Activated CD4-positive, alpha-beta T cell treated with anti-CD3 and anti-CD28 coated beads, Interleukin-2, amount 50 U/mL, for 4 hours (primary cell): ENCODE measurements at places on chromosomes 11 and 22.

DNA sequence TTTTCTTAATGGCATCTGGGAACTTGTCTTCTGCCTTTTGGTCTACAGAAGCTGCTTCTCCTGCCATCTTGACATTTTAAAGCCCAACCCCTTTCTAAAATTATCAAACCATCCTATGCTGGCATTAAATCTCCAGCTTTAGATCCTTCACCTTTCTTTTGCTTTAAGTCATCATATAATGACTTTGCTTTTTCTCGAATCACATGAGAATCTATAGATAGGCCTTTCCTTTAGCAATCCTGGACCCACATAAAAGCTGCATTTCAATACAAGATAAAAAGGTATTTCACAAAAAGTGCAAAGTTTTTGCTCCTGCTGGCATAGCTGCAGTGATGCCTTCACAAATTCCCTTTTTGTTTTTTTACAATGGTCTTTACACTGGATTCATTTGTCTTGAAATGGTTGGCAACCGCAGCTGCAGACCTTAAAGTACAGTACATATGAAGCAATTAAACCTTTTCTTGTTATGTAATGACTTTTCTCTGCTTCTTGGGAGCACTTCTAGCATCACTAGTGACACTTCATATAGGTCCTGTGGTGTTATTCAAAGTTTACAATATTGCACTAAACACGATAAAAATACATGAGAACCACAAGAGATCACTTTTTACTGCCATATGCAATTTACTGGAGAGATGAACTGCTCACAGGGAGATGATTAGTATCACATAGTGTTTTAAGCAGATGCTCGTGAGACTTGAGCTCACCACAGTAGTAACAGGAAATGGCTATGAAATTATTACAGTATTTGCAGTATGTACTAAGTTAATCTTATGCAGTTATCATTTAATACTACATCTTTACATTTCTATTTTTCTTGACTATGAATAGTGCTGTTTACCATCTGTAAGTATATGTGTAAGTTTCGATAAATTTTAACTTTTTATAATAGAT lies 41.6 kb downstream of the ACER3 start:
- no peak for DNase-seq

DNA sequence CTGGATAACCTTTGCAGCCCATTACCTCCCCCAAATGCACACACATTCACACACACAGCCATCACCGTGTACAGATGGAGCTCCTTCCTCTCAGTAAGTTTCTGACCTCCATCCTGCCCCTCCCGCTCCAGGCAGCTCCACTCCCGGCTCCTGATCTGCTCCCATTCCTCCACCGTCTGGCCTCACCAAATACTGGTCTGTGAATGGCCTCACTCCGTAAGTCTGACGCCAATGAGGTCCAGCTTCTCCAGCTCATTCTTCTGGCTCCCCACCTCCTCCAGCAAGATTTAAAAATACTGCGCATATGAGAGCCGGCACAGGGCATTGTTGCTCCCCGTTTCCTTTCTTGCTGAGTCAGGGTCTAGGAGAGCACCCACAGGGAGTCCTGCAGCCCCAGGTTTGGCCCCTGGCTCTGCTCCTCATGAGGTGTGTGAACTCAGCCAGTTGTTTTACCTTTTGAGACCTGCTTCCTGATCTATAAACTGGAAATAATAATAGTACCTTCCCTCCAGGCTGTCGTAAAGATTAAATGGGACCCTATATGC lies 14.0 kb upstream of the TUB start:
- no peak for DNase-seq

GRCh38 chr11:33307984-33308383 lies 50.8 kb downstream of the HIPK3 start:
- no peak for DNase-seq

GRCh38 chr11:10327254-10327653 lies 22.4 kb downstream of the ADM start:
- DNase-seq = no peak

DNA sequence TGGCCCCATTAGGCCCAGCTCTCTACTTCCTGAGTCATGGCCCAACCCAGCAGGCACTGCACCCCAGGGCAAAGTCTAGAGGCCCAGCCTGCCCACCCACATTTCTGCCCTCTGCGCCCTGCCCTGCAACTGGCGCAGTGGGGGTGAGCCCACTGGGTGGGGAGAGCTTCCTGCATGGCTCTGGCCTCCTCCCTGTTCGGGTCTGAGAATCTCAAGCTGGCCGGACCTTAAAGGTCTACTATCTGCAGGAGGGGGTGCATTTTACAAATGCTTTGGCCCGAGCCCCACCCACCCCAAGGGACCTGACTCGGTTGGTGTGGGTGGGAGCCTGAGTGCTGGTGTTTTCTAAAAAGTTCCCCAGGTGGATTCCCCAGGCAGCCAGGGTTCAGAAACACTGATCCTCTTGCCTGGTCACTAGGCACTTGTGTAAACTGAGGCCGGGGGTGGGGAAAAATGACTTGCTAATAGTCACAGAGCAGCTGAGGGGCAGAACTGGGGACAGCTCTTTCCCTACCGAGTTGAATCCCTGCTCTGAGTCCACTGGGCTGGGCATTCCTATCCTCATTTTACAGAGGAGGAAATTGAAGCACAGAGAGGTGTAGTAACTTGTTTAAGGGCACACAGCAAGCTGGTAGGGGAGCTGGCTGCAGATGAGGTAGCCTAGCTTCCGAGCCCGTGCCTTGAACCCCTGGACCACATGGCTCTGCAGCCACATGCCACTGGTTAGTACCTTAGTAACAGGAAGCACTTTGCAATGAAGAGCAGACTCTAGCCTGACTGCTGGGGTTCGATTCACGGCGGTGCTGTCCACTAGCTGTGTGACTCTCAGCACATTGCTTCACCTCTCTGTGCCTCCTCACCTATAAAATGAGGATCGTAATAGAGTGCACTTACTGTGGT lies 36.3 kb downstream of the CD82 start:
- no peak for DNase-seq
